ENCODE measurements at places on chromosomes 16 and 17.
A peak's percentile ranks its signal among the peaks of the same experiment; 100 is the strongest.

- DNase-seq, result no peak
These were observed 196.0 kb upstream of the CACNG5 start for GRCh38 chr17:66638707-66639479.

DNA sequence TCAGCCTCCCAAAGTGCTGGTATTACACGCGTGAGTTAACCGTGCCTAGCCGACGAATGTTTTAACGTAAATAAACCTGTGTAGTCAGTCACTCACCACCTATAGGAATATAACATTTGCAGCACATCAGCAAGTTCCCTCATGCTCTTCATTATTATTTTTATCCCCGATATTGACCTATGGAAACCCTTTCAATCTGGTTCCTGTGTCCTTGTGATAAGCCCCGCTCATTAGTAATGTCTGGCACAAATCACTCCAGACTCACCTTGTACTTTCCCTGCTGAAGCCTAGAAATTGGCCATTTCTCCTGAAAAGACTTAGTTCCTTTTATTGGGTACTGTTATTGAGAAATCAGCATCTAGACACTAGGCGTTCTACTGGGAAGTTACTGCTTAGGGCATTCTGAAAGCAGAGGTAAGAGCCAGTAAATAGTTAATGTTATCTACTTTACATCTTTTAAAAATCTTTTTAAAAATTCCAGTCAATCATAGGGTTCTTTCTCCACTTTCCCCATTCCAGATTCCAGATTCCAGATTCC, 1.5 kb upstream of the PHKG2 start:
- DNase-seq, result no peak

- no peak for DNase-seq
These were observed 67.7 kb downstream of the SMG6 start for GRCh38 chr17:2235792-2236366.

DNA sequence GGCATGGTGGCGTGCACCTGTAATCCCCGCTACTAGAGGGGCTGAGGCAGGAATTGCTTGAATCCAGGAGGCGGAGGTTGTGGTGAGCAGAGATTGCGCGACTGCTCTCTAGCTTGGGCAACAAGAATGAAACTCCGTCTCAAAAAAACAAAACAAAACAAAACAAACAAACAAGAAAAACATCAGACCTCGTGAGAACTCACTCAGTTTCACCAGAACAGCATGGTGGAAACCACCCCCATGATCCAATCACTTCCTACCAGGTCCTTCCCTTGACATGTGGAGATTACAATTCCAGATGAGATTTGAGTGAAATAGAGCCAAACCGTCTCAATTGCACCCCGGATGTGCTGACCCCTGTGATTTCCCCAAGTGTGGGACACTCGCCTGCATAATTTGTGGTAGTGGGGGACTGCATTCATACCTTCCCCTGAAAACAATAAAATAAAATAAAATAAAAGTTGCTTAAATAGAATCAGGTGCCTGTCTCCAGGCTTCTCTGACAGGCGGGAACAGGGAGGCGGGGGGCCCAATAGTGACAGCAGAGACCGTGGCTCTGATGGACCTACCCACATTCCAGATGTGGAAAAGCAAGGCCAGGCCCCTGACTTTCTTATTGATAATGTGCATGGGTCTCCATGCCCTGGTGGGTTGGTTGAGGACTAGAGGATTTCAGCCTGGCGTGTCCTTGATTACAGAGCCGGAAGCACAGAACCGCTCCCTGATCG, 13.1 kb downstream of the ZSCAN10 start:
- no peak for DNase-seq

DNA sequence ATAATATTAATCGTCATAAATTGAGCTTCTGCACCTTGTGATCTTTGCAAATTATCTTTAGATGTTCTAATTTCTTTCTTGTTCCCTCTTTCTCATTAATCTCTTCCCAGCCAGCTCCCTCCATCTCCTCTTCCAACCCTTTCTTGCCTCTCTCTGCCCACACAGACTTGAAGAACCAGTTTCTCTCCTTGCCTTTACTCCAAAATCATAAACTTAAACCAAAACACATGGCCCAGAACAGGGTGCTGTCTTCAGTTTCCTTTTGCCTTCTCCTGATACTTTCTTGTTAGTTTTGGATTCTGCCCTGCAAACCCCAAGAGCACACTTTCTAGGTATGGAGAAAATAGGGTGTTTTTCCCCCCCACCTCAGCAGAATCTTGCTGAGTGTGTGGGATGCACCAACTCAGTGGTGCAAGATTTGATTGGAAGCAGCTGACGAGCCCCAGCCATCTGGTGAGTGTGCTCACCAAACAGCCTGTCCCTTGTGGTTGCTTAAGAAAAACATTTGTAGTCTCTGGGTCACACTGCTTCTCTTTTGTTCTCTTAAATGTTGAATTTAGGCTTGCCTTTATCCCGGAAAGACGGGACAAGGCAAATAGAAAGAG, 175.8 kb upstream of the MAF start:
- no peak for DNase-seq

DNA sequence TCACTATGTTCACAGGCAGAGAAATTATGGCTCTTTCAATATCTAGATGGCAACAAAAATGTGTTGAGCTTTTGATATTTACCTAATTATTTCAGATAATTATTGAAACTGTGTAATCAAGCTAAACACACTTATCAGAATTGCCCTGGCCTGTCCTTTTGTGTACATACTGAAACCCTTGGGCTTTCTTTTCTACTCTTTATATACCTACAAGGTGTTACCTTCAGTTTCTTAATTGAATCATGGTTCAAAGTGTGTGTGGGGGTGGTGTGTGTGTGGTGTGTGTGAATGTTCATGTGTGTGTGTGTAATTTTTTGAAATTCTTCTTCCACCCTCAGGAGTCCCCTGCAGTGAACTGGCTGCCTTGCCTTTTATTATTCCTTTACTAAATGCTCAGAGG, 506.8 kb upstream of the SOX9 start:
- DNase-seq, result no peak

GRCh38 chr16:79933603-79934002, 333.1 kb upstream of the MAF start:
- DNase-seq, result no peak

DNA sequence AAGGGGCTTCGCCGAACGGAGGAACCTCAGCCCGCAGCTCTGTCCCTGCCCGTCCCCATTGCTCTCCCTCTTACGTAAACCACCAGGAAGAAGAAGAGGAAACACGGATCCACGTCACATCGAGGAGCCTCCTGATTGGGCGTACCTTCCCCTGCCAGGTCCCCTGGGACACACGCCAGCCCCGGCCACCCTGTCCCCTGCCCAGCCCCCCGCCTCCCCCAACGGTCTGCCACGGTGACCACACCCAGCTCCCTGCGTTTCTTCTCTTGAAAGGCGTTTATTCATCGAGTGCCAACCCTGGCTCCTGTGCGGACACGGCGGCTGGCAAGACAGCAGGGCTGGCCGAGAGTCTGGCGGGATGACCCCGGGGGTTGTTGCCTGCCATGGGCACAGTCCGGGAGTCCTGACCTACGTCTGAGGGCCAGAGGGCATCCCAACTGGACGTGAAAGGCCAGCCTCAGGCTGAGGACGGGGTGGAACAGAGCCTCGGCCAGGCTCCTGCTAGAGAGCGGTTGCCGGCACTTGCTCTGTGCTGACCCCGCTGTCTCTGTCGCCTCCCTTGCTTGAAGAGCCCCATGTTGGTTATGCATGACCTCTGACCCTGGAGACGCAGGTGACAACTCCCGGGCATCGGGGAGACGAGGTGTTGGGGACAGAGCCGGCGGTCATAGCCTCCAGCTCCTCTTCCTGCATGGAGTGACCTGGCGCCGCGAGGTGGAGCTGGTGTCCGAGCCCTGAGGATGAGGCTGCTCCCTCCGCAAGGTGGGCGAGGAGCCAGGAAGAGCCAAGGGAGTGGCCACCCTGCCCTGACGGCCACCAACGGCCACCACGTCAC, 40.5 kb upstream of the ACSF3 start:
- peak; percentile 64 for DNase-seq

DNA sequence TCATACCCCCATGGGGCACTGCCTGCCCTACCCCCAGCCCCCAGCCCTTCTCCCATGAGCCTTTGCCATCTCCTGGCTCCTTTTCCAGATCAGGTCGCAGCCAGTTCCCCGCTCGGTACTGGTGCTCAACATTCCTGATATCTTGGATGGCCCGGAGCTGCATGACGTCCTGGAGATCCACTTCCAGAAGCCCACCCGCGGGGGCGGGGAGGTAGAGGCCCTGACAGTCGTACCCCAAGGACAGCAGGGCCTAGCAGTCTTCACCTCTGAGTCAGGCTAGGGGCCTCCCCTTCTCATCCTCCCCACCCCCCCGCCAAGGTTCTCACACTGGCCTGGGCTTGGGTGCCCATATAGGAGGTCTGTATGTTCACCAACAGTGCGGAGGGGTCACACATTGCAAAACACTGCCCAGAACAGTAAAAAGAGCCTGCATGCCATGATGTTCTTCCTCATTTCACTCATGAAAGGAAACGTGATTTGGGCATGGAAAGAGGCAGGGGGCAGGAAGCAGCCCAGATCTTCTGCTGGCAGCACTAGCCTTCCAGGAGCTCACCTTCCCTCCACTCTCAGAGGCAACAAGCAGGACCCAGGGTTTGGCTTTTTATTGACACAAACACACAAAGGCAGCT, 7.5 kb downstream of the IFI35 start:
- DNase-seq, result no peak

GRCh38 chr17:393806-394717, 41.5 kb upstream of the RPH3AL start:
- DNase-seq, result no peak

GRCh38 chr16:75576384-75576811, 10.2 kb downstream of the GABARAPL2 start:
- peak; percentile 19 for DNase-seq

DNA sequence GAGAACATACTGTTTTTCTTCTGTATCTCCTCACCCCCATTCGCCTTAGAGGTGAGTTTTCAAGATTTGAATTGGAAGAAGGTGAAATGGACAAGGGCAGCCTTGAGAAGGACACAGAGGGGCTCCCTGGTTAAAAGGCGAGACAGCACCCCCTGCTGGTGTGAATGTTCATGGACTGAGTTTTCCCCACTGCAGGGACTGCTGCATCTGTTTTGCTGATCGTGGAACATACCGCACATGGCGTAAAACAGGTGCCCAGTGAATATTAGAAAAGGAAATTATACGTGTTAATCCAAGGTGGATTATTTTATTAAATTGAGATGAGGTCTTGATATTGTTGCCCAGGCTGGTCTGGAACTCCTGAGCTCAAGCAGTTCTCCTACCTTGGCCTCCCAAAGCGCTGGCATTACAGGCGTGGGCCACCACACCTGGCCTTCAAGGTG, 54.5 kb downstream of the NDE1 start:
- DNase-seq, result peak; percentile 75

GRCh38 chr16:65445313-65446260, 323.7 kb upstream of the CDH11 start:
- DNase-seq, result no peak

GRCh38 chr17:75524269-75524969, 1.1 kb upstream of the LLGL2 start:
- DNase-seq, result no peak

- no peak for DNase-seq
These were observed 29.8 kb upstream of the PLLP start for GRCh38 chr16:57314161-57314785.

GRCh38 chr16:2236337-2237101, at the start of gene DNASE1L2:
Gene DNASE1L2 (plus strand): TSS chr16:2236444. CDS start chr16:2236817, 373 bp downstream.
- no peak for DNase-seq

- DNase-seq, result no peak
These were observed 13.2 kb downstream of the SLC6A4 start for GRCh38 chr17:30222251-30222650.

DNA sequence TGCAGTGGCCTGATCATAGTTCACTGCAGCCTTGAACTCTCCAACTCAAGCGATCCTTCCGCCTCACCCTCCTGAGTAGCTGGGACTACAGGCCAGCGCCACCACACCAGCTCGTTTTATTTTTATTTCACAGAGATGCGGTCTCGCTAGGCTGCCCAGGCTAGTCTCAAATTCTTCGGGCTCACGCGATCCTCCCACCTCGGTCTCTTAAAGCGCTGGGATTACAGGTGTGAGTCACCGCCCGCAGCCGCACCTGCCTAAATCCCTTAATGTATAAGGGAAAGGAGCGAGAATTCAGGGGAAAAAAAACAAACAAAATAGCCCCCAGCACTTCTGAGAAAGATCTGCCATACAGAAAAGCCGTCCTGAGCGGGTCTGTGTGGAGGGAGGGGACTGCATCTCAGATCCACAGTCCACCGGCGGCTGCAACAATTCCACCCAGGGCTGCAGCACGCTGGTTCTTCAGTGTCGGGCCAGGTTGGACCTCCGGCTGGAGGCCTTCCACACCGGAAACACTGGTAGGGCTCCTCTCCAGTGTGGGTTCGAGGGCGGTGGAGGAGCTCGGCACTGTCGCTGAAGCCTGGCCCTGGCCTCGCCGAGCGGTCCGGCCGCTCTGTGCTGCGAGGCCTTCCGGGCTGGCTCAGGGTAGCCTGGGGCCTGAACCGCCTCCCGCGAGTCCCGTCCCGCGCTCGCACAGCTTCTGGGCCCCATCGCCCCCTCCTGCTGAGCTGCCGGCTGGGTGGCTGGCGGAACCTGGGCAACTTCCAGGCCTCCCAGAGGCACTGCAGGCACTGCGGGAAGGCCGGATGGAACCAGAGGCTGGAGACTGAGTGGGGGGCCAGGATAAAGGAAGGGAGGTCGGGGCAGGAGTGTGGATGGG, 7.0 kb downstream of the ZNF843 start:
- no peak for DNase-seq

GRCh38 chr17:77436058-77436442, 295.3 kb downstream of the SEC14L1 start:
- no peak for DNase-seq

- no peak for DNase-seq
These were observed 40.4 kb downstream of the ZNF778 start for GRCh38 chr16:89257757-89258465.

- DNase-seq, result no peak
These were observed 6.2 kb upstream of the SLC25A19 start for GRCh38 chr17:75295201-75296158.

GRCh38 chr16:72664056-72664508, 383.8 kb downstream of the ZFHX3 start:
- no peak for DNase-seq

DNA sequence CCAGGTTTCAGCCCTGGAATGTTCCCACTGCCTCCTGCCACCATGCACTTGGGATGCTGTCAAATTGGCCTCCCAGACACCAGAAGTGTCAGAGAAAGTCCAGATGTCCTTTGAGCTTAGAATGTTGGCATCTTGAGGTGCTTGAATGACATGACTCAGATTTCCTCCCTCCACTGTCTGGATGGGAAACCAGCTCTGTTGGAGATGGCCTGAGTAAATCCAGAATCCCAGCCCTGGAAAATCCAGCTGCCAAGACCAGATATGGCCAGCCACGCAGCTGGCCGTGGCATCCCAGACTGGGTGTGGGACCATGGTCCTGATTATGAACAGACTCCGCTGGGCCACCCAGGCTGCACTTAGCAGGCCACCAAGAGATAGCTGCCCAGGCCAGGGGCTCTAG, 57.0 kb upstream of the CLEC3A start:
- DNase-seq, result no peak

DNA sequence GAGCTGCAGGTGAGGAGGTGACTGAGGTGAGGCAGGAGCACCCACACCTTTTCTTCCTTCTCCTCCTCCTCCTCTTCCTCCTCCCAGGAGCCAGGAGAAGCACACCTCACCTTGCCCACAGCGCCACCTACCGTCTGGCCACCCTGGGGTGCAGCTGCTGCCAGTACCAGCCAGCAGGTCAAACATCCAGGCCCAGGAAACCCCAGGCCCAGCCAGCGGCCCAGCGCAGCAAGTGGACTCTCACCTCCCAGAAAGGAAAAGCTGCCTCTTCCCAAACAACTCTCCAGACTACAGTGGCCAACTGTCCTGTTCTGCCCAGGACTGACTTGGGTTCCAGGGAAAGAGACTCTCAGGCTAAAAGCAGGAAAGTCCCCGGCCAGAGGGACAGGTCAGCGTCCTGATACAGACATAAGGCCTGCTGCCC, 22.7 kb downstream of the PEMT start:
- DNase-seq, result no peak

- peak; percentile 43 for DNase-seq
These were observed 102.0 kb downstream of the GRIN2A start for GRCh38 chr16:10080051-10080772.

Data from nucleus accumbens (tissue), 56 donors.